ENCODE measurements at places on chromosomes 5 and 9. TPM values are rescaled to one million over a fixed set of nuclear protein-coding genes. Genes with fewer than 3 reads are reported as not detected.

GRCh38 chr5:29518176-29518575, 1675.3 kb upstream of the CDH6 start:
- no peaks in the 10 kb centered on the region for H3K27me3 ChIP-seq
- no peak overlapping the region for H3K4me3 ChIP-seq
- H3K4me1 ChIP-seq = no peaks in the 10 kb centered on the region
- no peaks in the 10 kb centered on the region for H3K36me3 ChIP-seq

GRCh38 chr5:63555874-63556273, 406.4 kb downstream of the HTR1A start:
- no peak for DNase-seq
- H3K4me3 ChIP-seq = no peak overlapping the region
- no peaks in the 10 kb centered on the region for H3K4me1 ChIP-seq
- H3K36me3 ChIP-seq = no peaks in the 10 kb centered on the region

DNA sequence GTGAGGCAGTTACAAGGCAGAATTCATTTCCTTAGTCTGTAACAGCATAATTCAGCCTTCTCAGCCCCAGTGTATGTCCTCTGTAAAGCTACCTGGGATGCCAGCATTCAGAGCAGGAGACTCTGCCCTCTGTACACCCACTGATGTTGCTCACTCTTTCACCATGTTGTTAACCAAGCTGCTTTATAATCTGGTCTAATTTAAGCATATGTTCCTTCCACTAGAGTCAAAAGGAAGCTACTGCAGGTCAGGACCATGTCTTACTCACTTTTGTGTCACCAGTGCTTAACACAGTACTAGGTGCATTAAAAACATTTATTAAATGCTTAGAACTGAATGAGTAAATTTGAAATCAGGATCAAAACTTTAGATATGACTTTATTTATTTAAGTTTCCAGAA, 185.6 kb downstream of the FBXL17 start:
- DNase-seq = no peak
- no peaks in the 10 kb centered on the region for H3K4me1 ChIP-seq
- H3K36me3 ChIP-seq = no peaks in the 10 kb centered on the region
- H3K27ac ChIP-seq = no peak overlapping the region

DNA sequence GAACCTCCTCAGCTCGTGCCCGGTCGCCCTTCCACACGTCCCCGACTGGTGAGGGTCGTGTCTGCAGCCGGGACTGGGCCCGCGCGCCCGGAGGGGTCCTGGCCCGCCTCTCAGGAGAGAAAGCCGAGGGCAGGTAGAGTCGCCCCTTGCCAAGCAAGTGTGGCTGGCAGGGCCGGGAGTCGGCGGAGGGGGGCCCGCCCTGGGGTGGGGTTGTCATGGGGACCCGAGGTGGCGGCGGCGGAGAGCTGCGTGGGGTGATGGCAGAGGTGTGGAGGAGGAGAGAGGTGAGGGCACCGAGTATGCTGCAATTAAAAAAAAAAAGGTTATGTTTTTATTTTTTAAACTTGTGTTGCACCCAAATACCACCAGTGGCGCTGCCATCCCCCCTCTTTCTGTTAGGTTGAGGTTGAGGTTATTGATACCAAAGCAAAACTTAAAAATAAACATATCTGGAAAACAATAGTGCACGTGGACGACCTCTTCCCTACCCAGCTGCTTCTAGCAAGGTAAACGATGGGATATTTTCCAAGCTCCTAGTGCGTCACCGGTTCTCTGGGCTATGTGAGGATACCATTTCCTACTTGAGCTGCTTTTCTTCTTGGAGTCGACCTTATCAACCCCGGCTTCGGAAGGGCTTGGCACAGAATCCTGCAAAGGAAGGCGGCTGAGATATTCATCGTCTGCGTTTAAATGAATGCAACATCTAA, 660 bp downstream of the SCAMP1 start:
- DNase-seq = peak; percentile 82
- H3K4me1 ChIP-seq = peaks cover 20% of the 10 kb centered on the region
- peak overlapping the region; percentile 92 for H3K4me3 ChIP-seq

- no peak for DNase-seq
- H3K27ac ChIP-seq = no peak overlapping the region
- H3K4me3 ChIP-seq = no peak overlapping the region
- no peaks in the 10 kb centered on the region for H3K36me3 ChIP-seq
- H3K27me3 ChIP-seq = no peaks in the 10 kb centered on the region
Observed at GRCh38 chr9:95422650-95423049, 94.1 kb downstream of the PTCH1 start.

DNA sequence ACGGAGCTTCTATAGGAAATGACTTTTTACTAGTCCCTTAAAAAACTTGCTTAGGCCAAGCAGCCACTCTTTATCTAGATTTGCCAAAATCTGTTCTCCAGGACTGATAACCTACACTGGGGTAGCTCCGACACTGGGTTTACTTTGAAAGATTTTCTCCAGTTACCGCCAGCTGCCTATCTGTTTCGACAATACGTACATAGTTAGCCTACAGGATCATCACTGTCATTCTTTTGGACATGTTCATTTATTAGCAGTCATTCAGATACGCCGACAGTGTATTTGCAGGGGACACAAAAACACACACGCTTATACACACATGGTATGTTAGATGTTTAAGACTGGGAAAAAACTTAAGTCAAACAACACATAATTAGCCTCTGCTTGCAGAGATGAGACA, 225.7 kb downstream of the DCP2 start:
- no peaks in the 10 kb centered on the region for H3K36me3 ChIP-seq
- no peak for DNase-seq
- no peak overlapping the region for H3K4me3 ChIP-seq
- no peak overlapping the region for H3K27ac ChIP-seq
- H3K27me3 ChIP-seq = no peaks in the 10 kb centered on the region
- H3K4me1 ChIP-seq = no peaks in the 10 kb centered on the region

DNA sequence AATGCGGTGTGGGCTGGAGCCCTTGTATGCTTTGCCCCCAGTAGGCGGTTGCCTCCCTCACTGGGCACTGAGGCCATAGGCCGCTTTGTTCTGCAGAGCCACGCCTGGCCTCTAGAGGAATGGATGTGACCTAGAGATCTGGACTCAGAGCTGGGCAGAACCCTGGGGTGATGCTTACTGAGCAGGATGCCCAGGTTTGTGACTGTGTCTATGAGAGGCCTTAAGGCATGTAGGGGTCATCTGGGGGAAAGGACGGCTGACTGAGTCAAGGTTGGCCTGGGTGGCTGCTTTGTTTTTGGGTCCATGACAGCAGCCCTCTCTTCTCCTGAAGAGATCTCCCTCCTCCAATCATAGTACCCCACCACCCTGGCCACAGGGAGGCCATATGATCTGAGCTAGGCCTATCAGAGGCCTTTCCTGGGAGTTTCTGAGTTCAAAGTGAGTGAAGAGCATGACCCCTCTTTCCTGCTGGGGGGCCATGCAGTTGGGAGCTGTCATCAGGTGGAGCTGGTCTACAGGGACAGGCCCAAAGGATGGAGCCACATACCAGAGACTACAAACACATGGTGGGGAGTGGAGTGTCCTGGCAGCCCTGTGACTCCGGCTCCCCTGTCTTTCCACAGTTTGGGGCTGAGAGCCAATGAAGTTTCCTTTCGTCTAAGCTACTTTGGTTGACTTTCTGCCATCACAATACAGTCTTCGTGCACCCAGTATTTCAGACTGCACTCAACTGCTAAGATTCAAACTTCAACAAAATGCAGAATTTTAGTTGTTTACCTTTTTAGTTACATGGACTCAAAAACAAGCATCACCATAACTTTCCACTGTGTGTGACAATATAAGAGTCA, 165.4 kb downstream of the AUH start:
- no peak for DNase-seq
- no peak overlapping the region for H3K27ac ChIP-seq
- no peaks in the 10 kb centered on the region for H3K36me3 ChIP-seq
- no peak overlapping the region for H3K4me3 ChIP-seq
- H3K4me1 ChIP-seq = peaks cover 2% of the 10 kb centered on the region

GRCh38 chr5:113375480-113376060, 59.2 kb downstream of the TSSK1B start:
- DNase-seq = no peak
- H3K4me3 ChIP-seq = no peak overlapping the region
- no peaks in the 10 kb centered on the region for H3K27me3 ChIP-seq
- H3K4me1 ChIP-seq = peaks cover 16% of the 10 kb centered on the region

The MTAP gene
- 41.9 TPM for total RNA-seq

The FREM1 gene
- 0.51 TPM for total RNA-seq

The CD14 gene
- 1.3 TPM for total RNA-seq

Data from T-cell (primary cell).